ENCODE measurements at places on chromosomes 11 and 22.

DNA sequence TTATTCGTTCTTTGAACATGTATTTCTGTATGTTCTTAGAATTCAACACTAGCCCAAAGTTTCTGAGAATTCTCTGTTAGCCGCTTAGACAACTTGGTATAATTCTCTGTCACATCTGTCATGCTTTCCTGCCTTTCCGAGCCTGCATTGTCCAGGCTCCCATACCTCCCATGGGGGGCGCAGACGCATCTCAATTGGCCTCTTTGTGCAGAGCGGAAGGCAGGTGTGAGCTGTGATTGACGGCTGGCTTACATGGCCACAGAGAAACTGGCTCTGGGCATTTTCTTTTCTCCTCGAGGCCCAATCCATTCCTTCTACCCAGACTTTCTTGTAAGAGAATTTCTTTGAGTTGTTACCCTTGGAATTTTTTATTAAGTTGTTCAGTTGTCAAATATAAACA is 132.7 kb upstream of the SESN3 start:
- no peak for DNase-seq

DNA sequence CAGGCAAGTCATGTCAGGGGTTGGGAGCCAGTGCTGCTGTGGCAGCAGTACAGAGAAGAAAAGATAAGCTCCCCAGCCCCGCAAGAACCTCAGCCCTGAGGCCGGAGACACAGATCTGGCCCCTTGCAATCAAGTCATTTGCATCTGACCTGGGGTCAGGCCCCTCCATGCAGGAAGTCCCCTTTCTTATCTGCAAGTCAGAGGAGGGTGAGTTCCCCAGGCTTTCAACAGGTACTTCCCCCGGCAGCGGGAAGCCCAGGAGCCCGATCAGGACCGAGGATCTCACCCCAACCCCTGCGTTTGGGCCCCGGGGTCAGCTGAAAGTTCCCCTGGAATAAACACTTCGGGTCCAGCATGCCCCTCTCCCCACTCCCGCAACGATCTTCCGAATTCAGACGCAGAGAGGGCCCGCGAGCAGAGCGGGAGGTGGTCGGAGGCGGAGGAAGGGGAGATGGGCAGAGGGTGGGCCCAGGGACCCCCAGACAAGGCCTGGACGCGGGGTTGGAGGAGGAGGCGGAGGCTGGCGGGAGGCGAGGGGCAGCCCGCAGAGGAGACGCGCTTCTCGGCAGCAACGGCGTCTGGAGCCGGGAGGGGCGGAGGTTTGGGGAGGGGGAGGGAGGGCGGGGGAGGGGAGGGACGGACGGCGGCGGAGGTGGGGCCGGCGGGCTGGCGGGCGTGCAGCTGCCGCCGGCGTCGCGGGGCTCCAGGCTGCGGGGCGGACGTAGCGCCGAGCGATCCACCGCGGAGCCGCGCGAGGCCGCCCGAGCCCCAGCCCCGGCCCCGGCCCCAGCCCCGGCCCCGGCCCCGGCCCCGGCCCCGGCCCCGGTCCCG is at the start of gene TSPAN18:
Gene TSPAN18 (plus strand): TSS at position 680 of the 831 bp plus-strand sequence. CDS start 179,455 bp downstream, outside the sequence.
- DNase-seq = peak; percentile 26

GRCh38 chr22:49738566-49738965 is 89.1 kb downstream of the BRD1 start:
- DNase-seq = no peak

GRCh38 chr22:35642305-35642741 is 5.9 kb upstream of the APOL6 start:
- DNase-seq = no peak

DNA sequence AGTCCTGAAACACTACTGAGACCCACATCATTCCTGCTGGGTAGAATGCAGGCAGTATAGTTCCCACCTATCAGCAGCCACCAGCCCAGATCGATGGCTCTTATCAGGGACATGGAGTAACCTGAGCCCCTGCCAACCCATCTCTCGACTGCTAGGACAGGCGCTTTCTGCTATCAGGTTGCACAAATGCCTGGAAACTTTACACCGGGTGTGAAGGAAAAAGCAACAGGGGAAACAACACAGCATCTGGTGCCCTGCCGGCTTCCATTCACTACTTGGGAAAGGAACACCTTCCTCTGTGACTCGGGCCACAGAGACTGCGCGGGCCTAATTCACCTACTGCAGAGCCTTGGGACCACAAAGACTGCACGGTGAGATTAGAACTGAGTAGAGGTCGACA is 18.5 kb downstream of the RBFOX2 start:
- DNase-seq = no peak

DNA sequence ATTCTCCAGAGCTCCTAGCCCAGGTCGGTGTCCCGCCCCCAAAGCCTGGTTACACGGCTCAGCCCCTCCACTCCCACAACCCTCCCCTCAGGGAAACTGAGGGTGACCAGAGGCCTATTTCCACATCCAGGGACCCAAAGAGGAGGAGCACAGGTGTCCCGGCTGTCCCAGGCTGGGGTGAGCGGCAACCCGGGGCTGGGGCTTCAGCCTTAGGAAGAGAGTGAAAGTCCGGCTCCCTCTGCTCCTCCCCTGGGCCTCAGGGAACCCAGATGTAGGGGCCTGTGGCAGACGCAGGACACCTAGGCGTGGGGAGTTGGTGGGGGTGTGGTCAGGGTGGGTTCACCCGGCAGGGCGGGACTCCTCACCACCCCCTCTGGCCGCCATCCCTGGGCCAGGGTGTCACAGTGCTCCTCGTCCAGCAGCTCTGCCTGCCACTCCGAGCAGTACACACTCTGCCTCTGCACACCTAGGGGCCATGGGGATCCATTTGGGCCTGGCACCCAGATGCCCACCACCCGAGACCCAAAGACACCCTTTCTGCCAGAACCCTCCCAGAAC is 63.1 kb downstream of the ARFGAP3 start:
- DNase-seq = no peak

GRCh38 chr11:14443638-14444037 is 56.0 kb downstream of the COPB1 start:
- DNase-seq = no peak

- no peak for DNase-seq
Measured at GRCh38 chr11:94295534-94295933, 8.8 kb upstream of the IZUMO1R start.

- no peak for DNase-seq
Measured at GRCh38 chr11:23406131-23406819, 546.0 kb upstream of the CCDC179 start.

GRCh38 chr11:86150847-86151173 is 81.9 kb upstream of the PICALM start:
- DNase-seq = no peak

- no peak for DNase-seq
Measured at GRCh38 chr11:65065851-65066250, 7.5 kb upstream of the NAALADL1 start.

DNA sequence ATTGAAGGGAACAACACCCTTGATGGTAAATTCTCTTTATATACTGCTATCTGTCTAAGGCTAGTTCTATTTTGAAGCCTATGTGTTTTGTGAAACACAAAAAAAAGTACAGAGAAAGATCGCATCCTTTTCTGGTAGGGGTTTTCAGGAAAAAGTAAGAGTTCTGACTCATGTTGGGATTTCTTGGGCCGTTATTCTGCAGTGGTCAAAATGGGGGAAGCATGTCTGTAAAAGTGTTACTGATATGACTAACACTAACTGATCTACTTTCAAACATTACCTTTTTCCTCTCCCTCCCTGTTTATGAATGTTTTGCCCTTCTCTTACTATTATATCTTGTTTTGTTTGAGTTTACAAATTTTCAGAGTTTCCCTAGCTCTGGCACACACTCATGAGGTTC is 53.9 kb downstream of the CTNND1 start:
- DNase-seq = no peak

DNA sequence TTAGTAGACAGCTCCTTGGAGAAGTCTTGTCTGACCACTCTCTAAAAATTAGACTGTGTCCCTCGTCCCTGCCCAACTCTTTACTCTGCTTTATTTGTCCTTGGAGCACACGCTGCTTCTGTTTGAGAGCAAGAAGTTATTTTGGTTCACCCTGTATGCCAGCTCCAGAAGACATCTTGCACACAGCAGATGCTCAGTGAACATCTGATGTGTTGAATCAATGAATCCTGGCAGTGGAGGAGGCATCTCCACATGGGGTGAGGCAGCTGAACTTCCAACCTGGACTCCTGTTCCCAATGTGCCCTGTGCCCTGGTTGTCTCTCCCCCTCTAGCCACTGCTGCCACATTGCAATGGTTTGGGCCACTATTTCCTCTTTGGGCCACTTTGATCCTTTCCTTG is 213.6 kb downstream of the CEP164 start:
- DNase-seq = no peak

DNA sequence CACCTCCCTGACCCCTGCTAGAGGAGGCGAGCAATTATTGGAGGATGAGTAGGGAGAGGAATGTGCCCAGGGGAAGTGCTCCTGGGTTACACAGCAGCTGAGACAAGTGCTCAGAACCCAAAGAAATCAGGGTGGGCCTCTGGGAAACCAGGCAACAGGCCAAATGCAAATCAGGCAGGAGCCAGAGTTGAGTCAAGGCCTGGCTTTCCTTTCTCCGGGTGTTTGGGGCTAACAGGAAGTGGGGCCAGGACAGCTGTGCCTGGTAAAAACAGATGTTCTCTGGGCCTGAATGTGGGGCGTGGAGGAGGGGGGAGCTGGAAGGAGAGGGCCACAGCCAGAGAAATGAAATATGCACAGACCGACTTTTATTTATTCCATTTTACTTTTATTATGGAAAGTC is 22.0 kb downstream of the MFNG start:
- peak; percentile 78 for DNase-seq

DNA sequence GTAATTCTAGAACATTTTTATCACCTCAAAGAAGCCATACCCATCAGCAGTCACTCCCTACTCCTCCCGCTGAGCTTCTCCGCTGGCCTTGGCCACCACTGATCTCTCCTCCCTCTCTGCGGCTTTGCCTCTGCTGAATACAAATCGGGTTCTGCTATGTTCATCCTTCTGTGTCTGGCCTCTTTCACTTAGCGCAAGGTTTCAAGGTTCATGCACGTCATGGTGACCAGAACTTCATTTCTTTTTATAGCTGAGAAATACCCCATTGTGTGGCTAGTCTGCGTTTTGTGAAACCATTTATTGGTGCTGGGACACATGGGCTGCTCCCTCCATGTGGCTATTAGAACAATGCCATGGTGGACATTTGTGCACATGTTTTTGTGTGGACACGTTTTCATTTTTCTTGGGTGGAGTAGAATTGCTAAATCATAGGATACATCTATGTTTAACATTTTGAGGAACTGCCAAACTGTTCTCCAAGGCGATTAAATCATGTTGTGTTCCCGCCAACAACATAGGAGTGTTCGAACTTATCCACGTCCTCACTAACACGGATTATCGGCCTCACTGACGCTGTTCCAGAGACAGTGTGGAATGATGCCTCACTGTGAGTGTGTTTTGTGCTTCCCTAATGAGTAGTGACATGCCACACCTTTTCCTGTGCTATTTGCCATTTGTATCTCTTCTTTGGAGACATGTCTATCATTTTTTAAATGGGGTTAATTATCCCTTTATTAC is 24.2 kb upstream of the KRTAP5-6 start:
- no peak for DNase-seq

DNA sequence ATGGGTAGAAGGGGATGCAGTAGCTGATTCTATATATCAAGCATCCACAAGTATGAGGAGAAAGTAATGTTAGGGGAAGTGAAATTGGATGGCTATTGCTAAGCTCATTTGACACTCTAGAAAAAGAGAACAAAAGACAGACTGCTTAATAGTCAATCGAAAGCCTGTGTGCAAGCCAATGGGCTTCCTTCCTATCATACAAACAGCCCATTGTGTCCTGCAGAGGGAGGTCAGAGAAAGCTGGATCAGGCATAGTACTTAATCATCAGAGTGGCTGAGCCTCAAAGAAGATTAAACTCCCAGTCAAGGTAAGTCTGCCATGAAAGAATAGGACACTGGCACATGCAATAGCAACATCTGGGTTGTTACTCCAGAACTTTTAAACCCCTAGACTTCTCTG is 50.9 kb upstream of the PGR start:
- no peak for DNase-seq

GRCh38 chr11:44333271-44334218 is 23.6 kb upstream of the ALX4 start:
- DNase-seq = no peak

- DNase-seq = no peak
Measured at GRCh38 chr11:132855516-132855915, 676.8 kb downstream of the OPCML start.

DNA sequence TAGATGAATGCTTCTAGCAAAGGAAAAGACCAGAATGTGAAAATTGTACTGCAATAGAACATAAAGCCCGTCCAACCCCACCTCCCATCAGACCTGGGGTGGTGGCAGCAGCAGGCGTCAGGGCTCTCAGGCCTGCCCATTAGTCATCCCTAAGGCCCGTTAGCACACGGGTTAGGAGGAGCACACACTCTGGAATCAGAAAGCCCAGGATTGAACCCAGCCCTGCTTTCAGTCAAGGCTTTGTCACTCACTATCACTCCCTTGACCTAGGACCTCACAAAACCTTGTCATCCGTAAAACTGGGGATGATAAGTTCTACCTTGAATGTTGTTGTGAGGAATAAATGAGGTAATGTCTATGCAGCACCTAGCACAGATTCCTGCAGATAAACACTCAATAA is 26.9 kb downstream of the MICAL3 start:
- no peak for DNase-seq

DNA sequence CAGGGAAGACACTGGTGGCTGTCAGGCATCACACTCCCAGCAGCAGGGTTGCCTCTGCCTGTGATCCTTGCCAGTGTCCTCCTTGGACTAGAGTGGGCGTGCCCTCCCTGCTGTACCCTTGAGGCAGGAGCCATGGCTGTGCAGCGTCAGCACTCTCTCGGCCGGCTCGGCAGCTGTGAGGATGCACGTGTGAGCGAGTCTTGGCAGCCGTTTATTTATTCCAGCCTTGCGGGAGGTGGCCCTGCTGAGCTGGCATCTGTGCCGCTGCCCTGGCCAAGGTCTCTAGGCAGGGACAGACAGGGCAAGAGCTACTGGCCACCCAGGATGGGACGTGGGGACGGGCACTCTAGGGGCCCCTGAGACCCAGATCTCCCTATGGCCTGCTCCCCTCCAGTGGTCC is 33.9 kb downstream of the TSPAN4 start:
- DNase-seq = no peak

DNA sequence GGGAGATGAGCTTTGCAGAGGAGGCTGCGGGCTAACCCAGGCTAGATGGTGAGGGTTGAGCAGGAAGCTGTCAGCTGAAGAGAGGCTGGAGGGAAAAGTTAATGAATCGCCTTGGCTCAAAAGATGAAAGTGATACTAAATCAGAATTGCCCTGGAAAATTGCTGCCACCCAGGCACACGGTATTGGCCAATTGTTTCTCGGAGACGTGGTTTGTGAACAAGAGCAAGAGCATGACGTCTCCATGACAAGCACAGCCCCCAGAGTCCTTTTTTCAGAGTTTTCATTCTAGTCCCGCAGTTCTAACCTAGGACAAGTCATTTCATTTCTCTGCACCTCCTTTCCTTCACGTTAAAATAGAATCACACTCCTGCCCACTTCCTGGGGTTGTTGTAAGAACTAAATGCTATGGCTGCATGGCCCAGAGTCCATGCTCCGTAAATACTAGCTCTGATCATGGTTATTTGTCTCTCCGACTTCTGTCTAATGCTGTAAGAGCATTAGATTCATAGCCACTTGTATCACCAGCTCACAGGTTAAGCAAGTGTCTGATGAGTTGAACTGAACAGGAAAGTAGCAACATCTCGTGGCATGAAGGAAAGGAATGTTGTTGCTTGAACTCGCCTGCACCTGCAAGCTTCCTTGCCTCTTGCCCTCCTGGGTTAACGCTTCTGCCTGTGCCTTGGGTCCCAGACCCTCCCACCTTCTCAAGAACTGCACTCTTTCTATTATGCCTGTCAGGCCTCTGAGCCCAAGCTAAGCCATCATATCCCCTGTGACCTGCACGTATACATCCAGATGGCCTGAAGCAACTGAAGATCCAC is 33.8 kb upstream of the NUP50 start:
- DNase-seq = no peak

GRCh38 chr11:110339456-110340250 is 43.2 kb upstream of the RDX start:
- DNase-seq = no peak
